Inflammatory macrophage (primary cell): ENCODE measurements at places on chromosomes 3 and 15.

- DNase-seq: no peak
These were observed 45.9 kb downstream of the PPARG start for GRCh38 chr3:12334786-12335185.

- DNase-seq: peak; percentile 55
These were observed 842 bp downstream of the PCCB start for GRCh38 chr3:136250903-136251460.

DNA sequence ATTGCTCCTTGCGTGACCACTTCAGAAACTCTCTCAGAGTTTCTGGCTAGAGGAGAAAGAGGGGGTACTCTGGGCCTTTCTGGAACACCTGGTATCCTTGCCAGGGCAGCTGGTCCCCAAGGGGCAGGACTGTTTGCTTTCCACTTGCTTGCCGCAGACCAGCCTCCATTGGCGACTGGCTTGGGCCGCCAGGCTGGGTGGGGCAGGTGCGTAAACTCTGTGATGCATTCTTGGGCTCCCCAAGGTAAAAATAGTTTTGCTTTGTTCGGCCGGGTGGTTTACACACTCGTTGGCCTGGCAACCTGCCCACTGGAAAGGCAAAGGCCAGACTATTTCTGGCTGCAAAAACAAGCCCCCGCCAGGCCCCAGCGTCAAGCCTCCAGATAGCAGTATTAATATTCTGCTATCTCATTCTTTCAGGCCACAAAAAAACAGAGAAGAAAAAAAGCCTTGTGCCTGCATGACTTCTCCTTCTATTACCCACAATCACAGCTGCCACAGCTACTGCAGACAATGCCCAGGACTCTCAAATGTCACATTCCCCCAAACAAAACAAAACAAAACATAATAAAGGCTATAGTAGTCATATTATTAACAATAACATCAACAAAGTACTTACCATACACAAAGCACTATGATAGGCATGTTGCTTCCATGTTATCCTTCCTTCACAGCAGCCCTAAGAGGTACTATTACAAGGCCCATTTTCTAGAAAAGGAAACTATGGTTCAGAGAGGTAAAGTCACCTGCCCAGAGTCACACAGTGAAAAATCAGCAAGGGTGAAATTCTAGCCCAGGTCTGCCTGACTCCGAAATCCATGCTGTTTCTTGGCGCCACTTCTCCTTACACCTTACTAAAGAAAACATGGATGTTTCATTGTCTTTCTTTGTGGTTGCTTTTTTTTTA is 14.0 kb upstream of the SSUH2 start:
- no peak for DNase-seq

- no peak for DNase-seq
These were observed 33.1 kb downstream of the QTRT2 start for GRCh38 chr3:114089675-114090074.

- no peak for DNase-seq
These were observed 17.1 kb upstream of the MUC13 start for GRCh38 chr3:124951511-124952281.

DNA sequence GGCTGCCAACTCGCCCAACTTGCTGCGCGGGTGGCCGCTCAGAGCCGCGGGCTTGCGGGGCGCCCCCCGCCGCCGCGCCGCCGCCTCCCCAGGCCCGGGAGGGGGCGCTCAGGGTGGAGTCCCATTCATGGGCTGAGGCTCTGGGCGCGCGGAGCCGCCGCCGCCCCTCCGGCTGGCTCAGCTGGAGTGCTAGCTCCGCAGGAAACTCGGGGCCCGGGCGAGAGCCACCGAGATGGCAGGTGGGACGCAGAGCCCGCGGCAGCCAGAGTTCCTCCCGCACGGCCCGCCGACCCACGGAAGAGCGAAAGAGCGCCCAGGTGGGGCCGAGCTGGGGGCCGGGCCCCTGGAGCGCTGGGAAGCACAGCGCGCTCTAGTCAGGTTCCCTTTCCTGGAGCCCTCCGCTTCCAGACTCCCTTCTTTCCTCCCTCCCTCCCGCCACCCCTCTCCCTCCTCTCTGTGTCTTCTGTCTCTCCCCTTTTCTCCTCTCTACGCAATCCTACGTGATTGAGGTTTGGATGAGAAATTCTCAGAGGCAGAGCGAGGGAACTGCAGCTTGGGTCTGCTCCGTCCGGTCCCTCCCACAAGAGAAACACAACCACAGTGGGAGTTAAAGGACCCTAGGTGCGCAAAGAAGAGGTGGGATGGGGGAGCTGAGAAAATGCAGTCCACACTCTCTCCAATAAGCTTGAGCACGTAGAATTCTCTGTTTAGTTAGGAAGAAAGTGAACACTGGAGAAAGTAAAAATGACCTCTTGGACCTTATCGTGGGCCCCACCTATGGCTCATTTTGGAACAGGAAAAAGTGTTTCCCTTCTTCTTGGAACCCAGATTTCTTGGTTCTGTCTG is 317.3 kb downstream of the FGF12 start:
- no peak for DNase-seq

DNA sequence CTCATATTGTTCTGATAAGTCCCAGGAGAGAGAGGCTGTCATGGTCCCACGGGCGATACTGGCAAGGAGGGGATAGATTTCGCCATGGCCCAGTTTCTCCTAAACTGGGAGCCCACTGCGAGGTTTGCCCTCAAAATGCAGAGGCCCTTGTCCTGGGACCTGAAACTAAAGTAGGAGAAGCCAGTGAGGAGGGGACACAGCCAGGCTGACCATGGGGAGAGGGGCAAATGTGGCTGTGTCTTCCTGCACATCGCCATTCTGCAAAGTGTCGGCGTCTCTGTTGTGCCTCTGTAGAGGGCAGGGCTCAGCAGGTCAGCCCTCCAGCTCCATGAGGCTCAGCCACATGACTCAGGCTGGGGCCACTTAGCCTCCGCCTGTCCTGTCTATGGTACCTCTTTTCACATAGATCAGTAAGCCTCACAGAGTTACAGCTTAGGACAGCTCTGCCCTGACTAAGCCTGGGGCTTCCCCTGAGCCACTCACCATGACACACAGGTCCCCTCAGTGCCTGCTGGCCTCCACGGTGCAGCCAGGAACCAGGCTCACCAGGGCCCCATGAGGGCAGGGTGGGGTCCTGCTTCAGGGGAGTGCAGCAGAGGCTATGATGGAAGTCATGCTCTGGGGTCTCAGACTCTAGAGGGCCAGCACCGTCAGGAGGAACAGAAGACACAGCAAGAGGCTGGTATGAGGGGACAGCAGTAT is 28.6 kb upstream of the PLXNA1 start:
- peak; percentile 77 for DNase-seq

DNA sequence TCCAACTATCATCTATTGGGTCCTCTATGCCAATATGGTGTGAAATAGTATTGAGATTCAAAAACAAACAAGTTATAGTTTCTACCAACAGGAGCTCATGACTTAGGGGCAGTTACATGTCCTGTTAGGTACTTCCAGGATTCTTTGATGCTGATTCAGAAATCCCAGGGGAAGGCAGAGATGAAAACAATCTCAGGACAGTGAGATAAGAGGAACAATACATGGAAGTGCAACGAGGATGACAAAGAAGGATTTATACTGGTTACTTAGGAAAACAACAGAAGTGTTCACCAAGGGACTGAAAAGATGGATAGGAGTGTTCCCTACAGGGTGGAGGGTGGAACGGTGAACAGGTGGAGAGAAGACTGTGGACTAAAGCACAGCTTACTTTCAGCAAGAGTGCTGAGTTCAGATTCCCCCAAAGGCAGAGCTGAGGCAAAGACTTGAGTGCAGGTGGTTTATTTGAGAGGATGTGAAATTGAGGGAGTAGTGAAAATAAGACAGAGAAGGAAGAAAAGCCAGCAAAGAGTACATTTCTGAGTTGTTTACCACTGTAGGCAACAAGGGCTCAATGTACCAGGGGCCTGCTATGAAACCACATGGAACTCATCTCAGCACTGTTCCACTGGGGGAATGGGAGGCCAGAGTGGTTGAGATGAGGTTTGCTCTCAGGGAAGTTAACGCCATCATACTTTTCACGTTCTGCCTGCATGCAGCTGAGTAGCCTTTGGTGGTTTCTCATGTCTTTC is 68.1 kb downstream of the TRIM69 start:
- no peak for DNase-seq

- DNase-seq: no peak
These were observed 353.0 kb downstream of the ROBO1 start for GRCh38 chr3:79414806-79415205.

GRCh38 chr3:106288781-106289180 is 420.0 kb upstream of the CBLB start:
- DNase-seq: no peak

DNA sequence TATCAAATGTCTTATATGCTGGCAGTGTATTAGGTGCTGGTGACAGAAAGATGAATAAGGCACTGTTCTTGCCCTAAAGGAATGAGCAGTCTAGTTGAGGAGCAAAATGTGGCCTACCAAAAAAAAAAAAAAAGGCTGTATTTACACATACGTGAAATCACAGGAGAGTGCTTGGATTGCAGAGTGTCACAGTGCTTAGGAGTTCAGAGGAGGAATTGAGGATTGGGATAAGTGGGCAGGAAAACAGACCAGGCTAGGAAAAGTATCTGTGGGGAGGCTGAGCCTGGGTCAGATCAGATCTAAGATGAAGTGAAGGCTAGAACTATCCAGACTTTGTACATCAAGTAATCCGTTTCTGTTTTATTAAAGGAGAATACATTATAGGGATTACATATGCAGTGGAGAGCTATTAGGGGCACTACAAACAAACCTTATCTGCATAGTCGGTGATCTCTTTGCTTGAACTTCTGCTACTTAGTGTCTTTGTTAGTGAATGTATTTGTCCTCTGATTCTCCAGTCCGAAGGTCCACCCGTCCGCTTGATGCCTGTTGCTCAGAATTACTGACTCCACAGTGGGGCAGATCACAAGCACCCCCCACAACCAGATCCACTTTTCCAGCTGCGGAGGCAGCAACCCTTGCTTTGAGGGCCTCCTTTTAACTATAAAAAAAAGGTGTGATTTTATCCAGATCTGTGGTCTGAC is 80.0 kb downstream of the FNDC3B start:
- DNase-seq: no peak

DNA sequence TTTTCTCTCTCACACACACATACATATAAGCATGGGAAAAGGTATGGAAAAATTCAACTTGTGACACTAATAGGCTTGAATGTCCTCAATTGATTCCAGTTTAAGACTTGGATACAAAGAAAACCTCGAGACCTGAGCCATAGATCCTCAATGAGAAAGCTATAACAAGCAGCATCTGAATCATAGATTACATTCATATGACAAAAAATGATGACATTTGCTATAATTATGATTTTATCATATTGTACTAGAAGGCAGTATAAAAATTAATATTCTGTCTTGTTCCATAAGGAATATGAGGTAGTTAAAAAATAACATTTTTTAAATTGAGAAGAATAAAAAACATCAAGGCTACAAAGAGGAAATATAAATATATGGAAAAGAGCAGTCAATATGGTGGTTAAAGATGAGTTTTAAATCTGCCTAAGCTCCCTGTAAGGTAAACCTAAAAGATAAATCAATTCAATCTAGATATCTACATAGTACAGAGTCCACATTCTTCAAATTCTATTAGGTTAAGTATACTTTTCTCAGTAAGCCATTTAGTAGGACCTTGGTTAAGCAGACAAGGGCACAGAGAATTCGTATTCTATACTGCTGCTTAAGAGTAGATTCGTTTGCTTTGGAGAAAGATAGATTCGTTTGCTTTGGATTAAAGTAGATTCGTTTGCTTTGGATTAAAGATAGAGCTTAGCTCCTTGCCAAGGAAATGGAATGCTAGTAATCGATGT is 175.7 kb downstream of the STAG1 start:
- no peak for DNase-seq

DNA sequence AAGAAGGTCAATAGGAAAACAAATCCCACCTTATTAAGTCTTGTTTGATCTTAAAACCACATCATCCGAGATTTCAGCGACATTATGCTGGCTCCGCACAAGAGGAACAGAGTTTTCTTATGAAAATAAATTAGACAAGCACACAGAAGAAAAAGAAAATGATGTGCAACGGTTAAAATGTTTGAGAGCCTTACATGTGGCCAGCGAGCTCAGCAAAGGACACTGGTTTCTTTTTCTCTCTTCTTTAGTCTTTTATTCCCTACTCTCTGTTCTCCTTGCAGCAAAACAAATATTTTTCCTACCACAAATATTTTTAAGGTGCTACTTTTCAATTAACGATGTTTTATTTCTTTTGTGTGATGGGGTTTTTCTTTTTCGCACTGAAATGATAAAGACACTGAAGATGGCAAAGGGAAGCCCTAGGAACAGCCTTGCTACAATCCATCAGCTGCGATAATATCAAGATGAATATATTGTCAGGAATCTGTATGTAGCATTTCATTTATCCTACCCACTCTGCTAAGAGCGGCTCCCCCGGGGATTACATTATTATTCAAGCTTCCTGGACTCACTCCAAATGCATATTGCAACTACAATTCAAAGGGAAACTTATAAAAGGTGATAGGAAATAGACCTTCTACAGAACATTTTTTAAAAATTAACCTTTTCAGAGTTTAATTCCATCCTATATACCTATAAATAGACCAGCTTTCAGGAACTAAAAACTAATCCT is 72.9 kb downstream of the ANXA2 start:
- DNase-seq: no peak
